Fibroblast of lung (primary cell): ENCODE measurements at places on chromosomes 12 and 14. TPM values are rescaled to one million over a fixed set of nuclear protein-coding genes. Genes with fewer than 3 reads are reported as not detected.

The FAIM2 gene
- 0.50 and 3.6 TPM in 2 replicates for total RNA-seq

The ENDOU gene
- total RNA-seq = 0.17 TPM in 1 of 2 replicates, not detected in the other

The NEUROD4 gene
- total RNA-seq = not detected in 2 replicates

The KRT86 gene
- total RNA-seq = 0.17 TPM in 1 of 2 replicates, not detected in the other

The IGFBP6 gene
- 592 and 973 TPM in 2 replicates for total RNA-seq

The POC1B gene
- total RNA-seq = 16.7 and 18.0 TPM in 2 replicates

The OR4K1 gene
- total RNA-seq = not detected in 2 replicates

The CLEC2A gene
- not detected in 2 replicates for total RNA-seq
